ENCODE measurements at places on chromosomes 7 and 10.

DNA sequence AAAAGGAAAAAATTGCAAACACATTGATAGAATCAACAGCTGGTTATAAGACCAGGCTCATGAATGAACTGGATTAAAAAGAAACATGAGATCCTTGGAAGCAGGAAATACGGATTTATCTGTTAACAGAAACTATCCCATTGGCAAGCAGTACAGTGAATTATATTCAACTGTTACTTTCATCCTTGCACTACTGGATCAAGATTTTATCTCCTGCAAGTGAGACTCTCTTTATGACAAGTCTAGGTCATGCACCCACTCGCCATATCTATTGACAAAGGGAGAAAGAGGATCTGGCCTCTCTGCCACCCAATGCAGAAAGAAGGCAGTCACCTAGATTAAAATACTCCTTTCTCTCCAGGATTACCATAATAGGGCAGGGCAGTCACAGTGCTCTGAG, 41.4 kb downstream of the CSTF2T start:
- DNase-seq: no peak

DNA sequence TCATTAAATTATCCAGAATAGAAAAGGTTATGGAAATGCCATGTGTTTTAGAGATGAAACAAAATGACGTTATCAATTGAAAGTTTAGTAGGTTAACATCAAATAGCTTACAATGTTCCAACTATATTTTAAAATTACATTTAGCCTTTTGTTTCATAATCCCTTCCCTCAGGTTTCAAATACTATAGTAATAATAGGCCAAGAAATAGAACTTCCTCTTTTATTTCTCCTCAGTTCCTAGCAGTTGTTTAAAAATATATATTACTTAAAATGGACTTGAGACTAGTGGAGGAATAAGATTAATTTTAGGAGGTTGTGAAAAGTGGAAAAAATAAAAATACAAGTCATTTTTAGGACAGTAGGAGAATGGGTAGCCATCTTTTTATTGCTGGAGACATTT, 16.4 kb upstream of the PDSS1 start:
- no peak for DNase-seq

GRCh38 chr7:51027935-51028830, 245.5 kb upstream of the GRB10 start:
- DNase-seq: no peak

DNA sequence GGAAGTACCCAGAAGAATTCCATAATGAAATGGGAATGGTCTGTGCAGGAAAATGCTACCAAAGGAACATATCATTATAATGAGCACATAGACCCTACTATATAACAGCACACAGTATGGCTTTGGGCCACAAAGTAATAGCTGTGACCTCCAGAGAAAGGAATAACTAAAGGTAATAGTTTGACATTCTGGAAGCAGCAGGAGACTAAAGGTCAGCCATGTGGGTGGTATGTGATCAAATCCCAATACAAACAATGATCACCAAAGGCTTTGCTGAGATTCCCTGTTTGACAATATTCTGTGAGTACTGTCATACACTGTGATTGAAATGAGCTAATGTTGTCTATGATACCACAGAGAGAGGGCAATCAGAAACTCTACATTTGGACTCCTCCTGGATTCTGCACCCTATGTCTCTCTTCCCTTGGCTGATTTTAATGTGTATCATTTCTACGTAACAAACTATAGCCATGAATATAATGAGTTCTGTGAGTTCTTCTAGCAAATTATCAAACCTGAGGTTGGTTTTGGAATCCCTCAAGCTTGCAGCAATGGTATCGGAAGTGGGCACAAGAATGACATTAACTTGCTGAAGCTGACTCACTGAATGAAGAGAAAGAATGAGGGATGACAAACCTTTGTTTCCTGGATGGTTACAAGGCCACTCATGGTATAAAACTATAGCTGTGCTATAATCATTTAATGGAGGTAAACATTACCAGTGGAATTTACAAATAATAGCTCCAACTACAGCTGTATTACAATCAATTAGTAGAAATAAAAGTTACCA, 99.6 kb downstream of the JMJD1C start:
- DNase-seq: no peak
